Gastroesophageal sphincter (tissue), 4 donors: ENCODE measurements at places on chromosomes 2 and 18.

- H3K36me3 ChIP-seq, result no peaks in the 10 kb centered on the region
- no peak overlapping the region for H3K4me3 ChIP-seq
- H3K4me1 ChIP-seq, result no peaks in the 10 kb centered on the region
- ATAC-seq, result no peak
- no peak overlapping the region for H3K27ac ChIP-seq
These were observed 24.6 kb downstream of the DYTN start for GRCh38 chr2:206693399-206694137.

GRCh38 chr18:3973191-3973850 is 481.8 kb downstream of the DLGAP1 start:
- no peak for ATAC-seq
- no peak overlapping the region for H3K27ac ChIP-seq
- no peaks in the 10 kb centered on the region for H3K4me1 ChIP-seq
- no peaks in the 10 kb centered on the region for H3K27me3 ChIP-seq

DNA sequence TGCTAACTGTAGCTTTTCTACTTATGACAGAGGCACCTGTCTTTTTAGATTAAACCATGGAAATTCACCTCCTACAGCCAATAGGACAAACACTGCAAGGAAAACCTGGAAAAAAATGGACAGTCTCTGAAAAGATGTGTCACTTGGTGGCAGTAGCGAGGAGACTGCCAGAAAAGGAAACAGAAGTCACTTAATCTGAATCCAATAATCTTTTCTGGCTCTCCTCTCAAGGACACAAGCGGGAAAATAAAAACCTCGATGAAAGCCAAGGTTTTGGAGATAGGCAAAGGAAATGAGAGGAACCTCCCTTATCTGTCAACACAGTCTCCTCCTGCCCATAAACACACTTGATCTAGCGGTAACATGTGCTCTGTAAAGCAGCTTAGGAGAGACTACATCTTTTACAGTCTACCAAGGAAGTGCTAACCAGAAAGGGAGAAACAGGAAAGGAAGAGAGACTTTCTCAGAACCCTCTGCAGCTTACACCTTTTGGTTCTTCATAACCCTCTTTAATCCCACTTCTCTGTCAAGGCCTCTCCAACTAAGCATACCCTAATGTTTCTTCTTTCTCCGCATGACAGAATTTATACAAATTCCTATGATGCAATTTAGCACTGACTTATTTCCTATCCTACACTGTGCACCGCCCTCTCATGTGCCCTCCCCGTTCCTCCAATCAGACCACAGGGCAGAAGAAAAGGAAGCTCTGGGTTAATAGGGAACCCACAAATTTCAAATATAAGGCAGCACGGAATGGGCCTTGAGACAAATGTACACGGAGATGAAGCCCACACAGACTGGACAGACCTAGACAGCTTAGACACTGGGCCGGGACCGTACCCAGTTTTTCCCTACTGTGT is 52.8 kb downstream of the CLASP1 start:
- H3K36me3 ChIP-seq, result no peaks in the 10 kb centered on the region
- ATAC-seq, result peak; percentile 78
- no peaks in the 10 kb centered on the region for H3K27me3 ChIP-seq

DNA sequence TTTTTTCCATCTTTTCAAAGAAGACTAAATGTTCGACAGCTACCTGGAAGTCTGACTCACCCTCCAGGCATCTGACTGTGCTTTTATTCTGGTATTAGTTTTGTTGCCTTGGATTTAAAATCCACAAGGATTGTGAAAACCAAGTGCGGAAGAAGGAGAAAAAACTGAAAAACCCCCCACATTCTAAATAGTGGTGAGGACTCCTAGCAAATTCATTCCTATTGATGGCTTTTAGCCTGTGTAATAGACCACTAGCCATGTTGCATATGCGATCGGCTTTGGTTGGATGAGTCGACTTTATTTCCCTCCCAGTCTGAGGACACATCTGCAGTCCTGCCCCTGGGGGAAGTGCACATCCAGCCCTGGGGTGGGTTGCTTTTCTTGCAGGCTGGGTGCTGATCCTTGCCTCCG is 16.9 kb downstream of the LDLRAD4 start:
- H3K27me3 ChIP-seq, result no peaks in the 10 kb centered on the region
- ATAC-seq, result peak; percentile 34
- peaks cover 95% of the 10 kb centered on the region for H3K4me1 ChIP-seq
- H3K4me3 ChIP-seq, result no peak overlapping the region

- H3K36me3 ChIP-seq, result no peaks in the 10 kb centered on the region
- no peaks in the 10 kb centered on the region for H3K4me1 ChIP-seq
- no peak overlapping the region for H3K27ac ChIP-seq
These were observed 1.7 kb upstream of the SLC3A1 start for GRCh38 chr2:44273596-44273995.

GRCh38 chr2:74959106-74959751 is 786 bp downstream of the POLE4 start:
- H3K27ac ChIP-seq, result peak overlapping the region; percentile 91
- no peaks in the 10 kb centered on the region for H3K27me3 ChIP-seq
- peak overlapping the region; percentile 66 for H3K4me3 ChIP-seq
- peaks cover 36% of the 10 kb centered on the region for H3K36me3 ChIP-seq

- no peak overlapping the region for H3K27ac ChIP-seq
- H3K36me3 ChIP-seq, result no peaks in the 10 kb centered on the region
- H3K27me3 ChIP-seq, result no peaks in the 10 kb centered on the region
- H3K4me1 ChIP-seq, result no peaks in the 10 kb centered on the region
- ATAC-seq, result peak; percentile 22
These were observed 127.9 kb downstream of the SH3RF3 start for GRCh38 chr2:109256921-109257320.

GRCh38 chr18:31101183-31102024 is 817 bp downstream of the DSC2 start:
- peaks cover 17% of the 10 kb centered on the region for H3K4me1 ChIP-seq
- peak overlapping the region; percentile 55 for H3K27ac ChIP-seq
- peak overlapping the region; percentile 34 for H3K4me3 ChIP-seq
- H3K36me3 ChIP-seq, result no peaks in the 10 kb centered on the region

DNA sequence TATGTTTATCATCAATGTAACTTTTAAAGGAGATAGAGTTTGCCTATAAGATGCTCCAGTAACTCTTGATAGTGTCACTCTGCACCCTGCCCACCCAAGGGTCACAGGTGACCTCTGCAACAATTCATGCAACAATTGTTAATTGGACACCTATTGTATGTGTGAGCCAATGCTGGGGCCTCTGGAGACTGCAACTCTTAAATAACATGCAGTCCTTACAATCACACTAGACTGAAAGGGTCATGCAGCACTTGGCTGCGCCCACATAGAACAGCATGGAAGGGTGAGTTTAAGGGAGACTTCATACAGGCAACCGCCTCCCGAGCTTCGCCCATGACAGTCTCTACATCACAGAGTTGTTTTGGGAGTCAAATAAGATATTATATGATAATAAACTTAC is 137.1 kb upstream of the TWIST2 start:
- no peak for ATAC-seq
- H3K4me1 ChIP-seq, result no peaks in the 10 kb centered on the region
- H3K36me3 ChIP-seq, result no peaks in the 10 kb centered on the region
- H3K27me3 ChIP-seq, result no peaks in the 10 kb centered on the region
- H3K4me3 ChIP-seq, result no peak overlapping the region

DNA sequence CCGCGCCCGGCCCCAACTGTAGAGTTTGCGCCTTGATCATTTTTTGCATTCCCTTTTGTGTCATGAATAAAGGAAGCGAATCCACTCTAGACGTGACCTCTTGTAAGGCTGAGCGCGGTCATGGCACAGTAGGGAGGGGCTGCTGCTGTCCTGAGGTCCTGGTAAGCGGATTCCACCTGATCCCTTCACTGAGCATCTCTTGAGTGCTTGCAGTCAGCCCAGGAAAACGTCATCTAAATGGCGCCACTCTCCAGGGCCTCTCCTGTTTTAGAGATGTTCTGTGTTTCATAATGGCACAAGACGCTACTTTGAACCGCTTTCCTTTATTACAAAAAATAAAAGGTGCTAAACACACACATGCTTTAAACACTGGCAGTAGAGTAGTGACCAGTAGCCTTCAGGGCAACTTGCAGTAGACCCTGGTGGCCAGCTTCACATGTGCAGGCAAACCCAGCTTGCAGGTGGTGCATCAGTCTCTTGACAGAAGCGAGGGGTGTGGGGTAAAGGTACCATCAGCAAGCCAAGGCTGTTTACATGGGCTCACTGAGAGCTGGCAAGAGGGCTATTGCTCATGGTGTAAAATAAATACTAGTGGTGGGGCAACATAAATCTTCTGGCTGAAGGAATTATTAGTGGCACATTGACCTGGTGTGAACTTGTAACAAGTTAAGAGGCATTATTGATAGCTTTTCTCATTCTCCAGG is 43.0 kb upstream of the ACKR3 start:
- no peak overlapping the region for H3K27ac ChIP-seq
- H3K4me1 ChIP-seq, result no peaks in the 10 kb centered on the region
- H3K36me3 ChIP-seq, result no peaks in the 10 kb centered on the region

GRCh38 chr2:128413014-128413717 is 94.5 kb upstream of the HS6ST1 start:
- no peaks in the 10 kb centered on the region for H3K4me1 ChIP-seq
- H3K4me3 ChIP-seq, result no peak overlapping the region
- no peak for ATAC-seq
- H3K36me3 ChIP-seq, result no peaks in the 10 kb centered on the region
- no peaks in the 10 kb centered on the region for H3K27me3 ChIP-seq

DNA sequence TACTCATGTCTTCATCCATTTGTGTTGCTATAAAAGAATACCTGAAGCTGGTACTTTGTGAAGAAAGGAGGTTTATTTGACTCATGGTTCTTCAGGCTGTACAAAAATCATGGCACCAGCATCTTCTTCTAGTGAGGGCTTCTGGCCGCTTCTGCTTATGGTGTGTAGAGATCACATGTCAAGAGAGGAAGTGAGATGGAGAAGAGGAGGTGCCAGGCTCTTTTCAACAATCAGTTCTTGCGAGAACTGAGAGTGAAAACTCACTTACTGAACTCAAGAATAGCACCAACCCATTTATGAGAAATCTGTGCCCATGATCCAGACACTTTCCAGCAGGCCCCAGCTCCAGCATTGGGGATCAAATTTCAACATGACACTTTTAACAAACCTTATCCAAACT is 30.0 kb upstream of the BARD1 start:
- H3K27ac ChIP-seq, result no peak overlapping the region
- no peaks in the 10 kb centered on the region for H3K27me3 ChIP-seq
- no peak overlapping the region for H3K4me3 ChIP-seq
- H3K36me3 ChIP-seq, result no peaks in the 10 kb centered on the region

DNA sequence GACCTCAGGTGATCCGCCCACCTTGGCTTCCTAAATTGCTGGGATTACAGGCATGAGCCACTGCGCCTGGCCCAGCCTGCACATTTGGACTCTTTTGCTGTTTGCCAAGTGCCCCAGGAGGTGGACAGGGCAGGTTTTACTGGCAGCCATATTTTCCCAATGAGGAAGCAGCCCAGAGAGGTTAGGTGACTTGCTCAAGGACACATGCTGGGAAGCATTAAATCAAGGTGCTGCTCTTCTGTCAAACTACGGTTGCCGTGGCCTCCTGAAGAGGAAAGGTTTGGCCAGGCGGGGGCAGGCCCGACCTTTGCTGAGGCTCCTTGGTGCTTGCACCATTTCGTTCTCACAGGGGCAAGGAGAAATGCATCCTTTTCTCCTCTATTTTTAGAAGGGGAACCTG is 44.0 kb downstream of the DNMT3A start:
- no peaks in the 10 kb centered on the region for H3K4me1 ChIP-seq
- peaks cover 45% of the 10 kb centered on the region for H3K36me3 ChIP-seq
- ATAC-seq, result no peak
- H3K4me3 ChIP-seq, result no peak overlapping the region

DNA sequence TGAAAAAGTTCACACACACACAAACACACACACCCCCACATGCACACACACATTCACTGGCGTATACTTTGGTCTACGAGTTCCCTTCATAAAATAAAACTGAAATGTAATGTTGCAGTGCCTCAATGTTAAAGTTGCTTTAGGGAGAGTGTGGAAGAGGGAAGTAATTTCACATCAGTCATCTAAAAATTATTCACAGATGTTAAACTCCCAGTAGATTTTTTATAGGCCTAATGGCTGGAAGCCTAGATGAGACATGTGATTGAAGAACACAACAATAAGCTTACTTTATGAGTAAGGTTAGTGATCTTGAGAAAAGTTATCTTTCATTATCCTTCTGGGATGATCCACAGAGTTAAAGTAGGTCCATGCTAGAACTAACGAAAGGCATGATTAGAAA is 506.7 kb upstream of the CNTNAP5 start:
- H3K27ac ChIP-seq, result no peak overlapping the region
- no peak overlapping the region for H3K4me3 ChIP-seq
- H3K36me3 ChIP-seq, result no peaks in the 10 kb centered on the region
- ATAC-seq, result no peak

DNA sequence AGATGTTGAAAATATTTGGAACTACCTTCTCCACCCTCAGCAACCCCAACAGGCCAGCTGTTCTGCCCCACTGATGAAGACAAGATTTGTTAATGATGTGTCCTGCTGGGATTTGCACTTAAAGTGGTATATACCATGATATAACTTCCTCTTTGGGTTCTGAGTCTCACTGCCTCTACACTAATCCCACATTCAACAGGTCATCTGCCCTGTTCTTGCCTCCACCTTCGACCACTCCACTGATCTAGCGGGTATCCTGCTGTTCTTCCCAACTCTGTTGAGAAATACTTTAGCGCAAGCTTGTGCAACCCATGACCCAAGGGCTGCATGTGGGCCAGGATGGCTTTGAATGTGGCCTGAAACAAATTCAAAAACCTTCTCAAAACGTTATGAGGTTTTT is 72.7 kb downstream of the LRP1B start:
- no peak overlapping the region for H3K27ac ChIP-seq
- no peaks in the 10 kb centered on the region for H3K4me1 ChIP-seq
- no peaks in the 10 kb centered on the region for H3K36me3 ChIP-seq

GRCh38 chr2:10188729-10189305 is 66.3 kb downstream of the RRM2 start:
- peaks cover 3% of the 10 kb centered on the region for H3K27me3 ChIP-seq
- ATAC-seq, result no peak
- no peak overlapping the region for H3K4me3 ChIP-seq

- no peak overlapping the region for H3K27ac ChIP-seq
- no peaks in the 10 kb centered on the region for H3K4me1 ChIP-seq
- no peak overlapping the region for H3K4me3 ChIP-seq
- H3K27me3 ChIP-seq, result no peaks in the 10 kb centered on the region
- H3K36me3 ChIP-seq, result peaks cover 51% of the 10 kb centered on the region
These were observed 8.1 kb downstream of the AMMECR1L start for GRCh38 chr2:127877626-127878025.

GRCh38 chr2:105712981-105713596 is 31.6 kb upstream of the NCK2 start:
- H3K27me3 ChIP-seq, result peaks cover 5% of the 10 kb centered on the region
- H3K4me1 ChIP-seq, result no peaks in the 10 kb centered on the region
- no peak overlapping the region for H3K4me3 ChIP-seq

GRCh38 chr2:197071213-197071612 is 144.7 kb upstream of the PGAP1 start:
- H3K27me3 ChIP-seq, result no peaks in the 10 kb centered on the region
- no peak overlapping the region for H3K27ac ChIP-seq
- H3K36me3 ChIP-seq, result peaks cover 9% of the 10 kb centered on the region
- no peak overlapping the region for H3K4me3 ChIP-seq

DNA sequence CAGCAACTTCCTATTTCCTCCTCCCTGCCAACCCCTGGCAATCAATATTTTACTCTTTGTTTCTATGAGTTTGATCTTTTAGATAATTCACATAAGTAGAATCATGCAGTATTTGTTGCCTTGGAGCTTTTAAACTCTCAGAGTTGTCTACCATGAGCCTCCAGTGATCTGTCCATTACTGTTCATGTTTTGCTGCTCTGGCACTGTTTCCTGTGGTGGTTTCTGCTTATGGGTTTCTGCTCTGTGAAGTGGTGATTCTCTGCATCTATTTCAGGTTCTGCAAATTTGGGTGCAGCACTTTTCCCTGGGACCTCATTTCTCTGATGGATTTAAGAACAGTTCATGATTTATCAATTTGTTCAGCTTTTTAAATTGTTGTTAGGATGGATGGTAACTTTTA is 908.1 kb upstream of the FANCL start:
- H3K27me3 ChIP-seq, result no peaks in the 10 kb centered on the region
- H3K4me3 ChIP-seq, result no peak overlapping the region
- no peak for ATAC-seq
